Thoracic aorta (tissue), 2 donors: ENCODE measurements at places on chromosomes 16 and 17.
A peak's percentile ranks its signal among the peaks of the same experiment; 100 is the strongest.

- H3K4me1 ChIP-seq, result no peaks in the 10 kb centered on the region
- no peak for DNase-seq
- H3K36me3 ChIP-seq, result no peaks in the 10 kb centered on the region
- no peak overlapping the region for H3K27ac ChIP-seq
Observed at GRCh38 chr17:14417336-14417735, 116.5 kb downstream of the HS3ST3B1 start.

DNA sequence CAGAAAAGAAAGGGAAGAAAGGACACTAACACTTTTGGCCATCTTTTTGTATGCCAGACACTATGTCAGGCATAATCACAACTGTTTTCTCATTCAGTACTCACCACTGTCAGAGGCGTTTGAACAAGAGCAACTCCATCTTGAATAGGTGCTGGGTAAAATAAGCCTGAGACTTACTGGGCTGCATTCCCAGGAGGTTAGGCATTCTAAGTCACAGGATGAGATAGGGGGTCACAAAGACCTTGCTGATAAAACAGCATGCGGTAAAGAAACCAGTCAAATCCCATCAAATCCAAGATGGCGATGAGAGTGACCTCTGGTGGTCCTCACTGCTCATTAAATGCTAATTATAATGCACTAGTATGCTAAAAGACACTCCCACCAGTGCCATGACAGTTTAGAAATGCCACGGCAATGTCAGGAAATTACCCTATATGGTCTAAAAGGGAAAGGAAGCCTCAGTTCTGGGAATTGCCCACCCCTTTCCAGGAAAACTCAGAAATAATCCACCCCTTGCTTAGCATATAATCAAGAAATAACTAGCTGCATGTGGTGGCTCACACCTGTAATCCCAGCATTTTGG is 14.9 kb upstream of the LYRM9 start:
- no peaks in the 10 kb centered on the region for H3K36me3 ChIP-seq
- H3K4me3 ChIP-seq, result no peak overlapping the region

- no peaks in the 10 kb centered on the region for H3K4me1 ChIP-seq
- DNase-seq, result no peak
- H3K27ac ChIP-seq, result no peak overlapping the region
Observed at GRCh38 chr16:12511708-12512107, 292.0 kb downstream of the CPPED1 start.

GRCh38 chr17:2435181-2435741 is 34.4 kb upstream of the MNT start:
- H3K27me3 ChIP-seq, result no peaks in the 10 kb centered on the region
- H3K4me3 ChIP-seq, result no peak overlapping the region
- H3K4me1 ChIP-seq, result no peaks in the 10 kb centered on the region
- no peak for DNase-seq
- H3K36me3 ChIP-seq, result peaks cover 23% of the 10 kb centered on the region

DNA sequence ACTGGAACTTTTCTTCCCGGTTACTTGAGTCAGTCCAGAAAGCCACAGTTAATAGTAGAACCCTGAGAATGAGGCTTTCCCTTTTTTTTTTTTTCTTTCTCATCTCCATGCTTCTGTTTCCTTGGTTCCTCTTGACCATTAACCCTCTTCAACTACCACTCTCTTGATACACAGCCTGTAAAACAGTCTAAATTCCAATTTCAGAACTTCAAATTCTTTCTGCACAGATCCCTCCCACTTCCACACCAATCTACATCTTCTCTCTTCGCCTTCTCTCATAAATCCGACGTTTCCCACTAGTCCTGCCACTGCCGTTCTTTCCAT is 588 bp downstream of the METTL16 start:
- H3K27ac ChIP-seq, result peak overlapping the region; percentile 95
- no peak for DNase-seq
- H3K36me3 ChIP-seq, result no peaks in the 10 kb centered on the region
- H3K4me3 ChIP-seq, result peak overlapping the region; percentile 75
- H3K27me3 ChIP-seq, result no peaks in the 10 kb centered on the region

- no peak for DNase-seq
- no peaks in the 10 kb centered on the region for H3K27me3 ChIP-seq
- H3K36me3 ChIP-seq, result peaks cover 4% of the 10 kb centered on the region
- H3K4me3 ChIP-seq, result no peak overlapping the region
- peaks cover 25% of the 10 kb centered on the region for H3K4me1 ChIP-seq
Observed at GRCh38 chr17:74840989-74841666, 18.6 kb downstream of the GRIN2C start.

DNA sequence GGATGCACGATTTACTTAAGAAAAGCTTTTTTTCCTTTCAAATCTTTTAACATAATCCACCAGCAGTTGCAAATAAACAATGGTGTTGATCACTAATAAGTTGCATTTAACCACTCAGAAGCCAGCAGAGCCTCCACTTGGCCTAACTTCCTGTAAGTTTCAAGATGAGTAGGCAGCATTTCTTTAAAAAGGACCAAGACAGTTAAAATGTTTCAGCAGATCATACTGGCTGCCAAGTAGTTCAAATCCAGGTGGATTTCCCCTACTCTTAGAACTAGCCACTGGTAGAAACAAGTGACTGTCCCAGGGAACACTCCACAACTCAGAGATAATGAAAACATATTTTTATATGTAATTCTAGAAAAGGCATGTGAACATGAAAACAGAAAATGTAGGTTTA is 17.0 kb upstream of the RFFL start:
- H3K36me3 ChIP-seq, result no peaks in the 10 kb centered on the region
- no peak overlapping the region for H3K4me3 ChIP-seq
- DNase-seq, result no peak
- no peak overlapping the region for H3K27ac ChIP-seq

- no peak overlapping the region for H3K27ac ChIP-seq
- no peaks in the 10 kb centered on the region for H3K36me3 ChIP-seq
- H3K27me3 ChIP-seq, result no peaks in the 10 kb centered on the region
- DNase-seq, result no peak
Observed at GRCh38 chr17:4626734-4627256, 14.7 kb downstream of the ALOX15 start.
